ENCODE measurements at places on chromosomes 5 and 9. TPM values are rescaled to one million over a fixed set of nuclear protein-coding genes. Genes with fewer than 3 reads are reported as not detected.

Gene PCDHA7
- polyA plus RNA-seq = 0.53 TPM

Gene AJM1
- 1.0 TPM for polyA plus RNA-seq

Gene KIF24
- 6.4 TPM for polyA plus RNA-seq

Gene GABRA1
- 1.4 TPM for polyA plus RNA-seq

Gene TPRN
- 13.8 TPM for polyA plus RNA-seq

Gene SPATA31C1
- 0.07 TPM for polyA plus RNA-seq

Gene ZNF484
- 12.5 TPM for polyA plus RNA-seq

Gene OR1J2
- not detected for polyA plus RNA-seq
